ENCODE measurements at places on chromosomes 7 and 10. TPM values are rescaled to one million over a fixed set of nuclear protein-coding genes. Genes with fewer than 3 reads are reported as not detected.

PHYHIPL gene
- 0.67 TPM for polyA plus RNA-seq

ANKRD22 gene
- 0.85 TPM for polyA plus RNA-seq

DNA sequence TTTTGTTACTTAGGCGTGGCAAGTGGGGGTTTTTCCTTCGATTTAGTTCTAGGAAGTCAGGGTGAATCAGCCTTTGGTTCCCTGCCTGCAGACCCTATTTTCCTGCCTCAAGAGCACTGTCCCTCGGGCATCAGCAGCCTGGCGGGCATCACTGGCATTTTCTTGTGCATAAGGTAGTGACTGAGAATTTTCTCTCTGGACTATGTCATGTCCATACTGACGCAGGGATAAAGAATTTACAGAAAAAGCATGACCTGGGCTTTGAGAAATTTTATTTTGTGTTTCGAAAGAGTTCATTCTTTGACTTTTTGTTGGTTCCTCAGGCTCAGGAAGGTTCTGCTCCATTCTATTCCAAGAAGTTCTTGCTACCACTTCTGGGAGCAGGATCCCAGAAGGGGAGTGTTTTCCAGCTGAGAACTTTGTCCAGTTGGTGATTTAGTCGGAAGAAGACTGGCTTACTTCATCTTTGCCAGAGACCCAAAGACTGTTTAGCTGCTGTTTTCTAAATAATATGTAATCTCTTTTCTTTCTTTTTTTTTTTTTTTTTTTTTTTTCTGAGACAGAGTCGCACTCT is 213.9 kb upstream of the SH2B2 start:
- no peak for DNase-seq

GRCh38 chr10:86294346-86295265 is 72.0 kb downstream of the GRID1 start:
- DNase-seq = no peak

DNA sequence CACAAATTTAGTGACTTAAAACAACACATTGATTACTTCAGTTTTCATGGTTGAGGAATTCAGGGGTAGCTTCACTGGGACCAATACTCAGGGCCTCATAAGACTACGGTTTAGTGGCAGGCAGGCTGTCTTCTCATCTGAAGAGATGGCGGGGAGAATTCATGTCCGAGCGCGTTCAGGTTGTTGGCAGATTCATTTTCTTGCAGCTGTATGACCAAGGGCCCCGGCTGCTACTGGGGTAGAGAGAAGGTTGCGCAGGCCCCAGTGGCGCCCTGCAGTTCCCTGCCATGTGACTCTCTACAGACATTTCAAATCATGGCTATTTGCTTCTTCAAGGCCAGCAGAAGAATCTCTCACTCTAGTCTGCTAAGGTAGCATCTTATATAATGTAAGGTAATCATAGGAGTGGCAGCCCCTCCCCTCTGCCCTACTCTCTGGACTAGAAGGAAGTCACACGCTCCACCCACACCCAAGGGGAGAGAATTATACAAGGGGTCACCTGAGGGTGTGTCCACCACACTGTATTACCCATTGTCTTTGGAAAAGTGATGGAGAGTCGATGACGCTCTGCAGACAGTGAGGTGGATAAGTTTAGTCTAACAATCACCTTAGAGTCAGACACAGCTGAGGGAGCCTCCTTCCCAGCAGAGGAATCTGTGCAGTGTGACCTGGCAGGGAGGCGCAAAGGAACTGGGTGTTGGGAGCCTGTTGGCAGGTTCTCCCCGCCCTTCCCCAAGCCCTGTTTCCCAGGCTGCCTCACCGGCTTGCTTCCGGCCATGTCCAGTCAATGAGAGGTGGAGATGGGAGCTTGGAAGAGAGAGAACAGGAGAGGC is 35.7 kb upstream of the PLEKHA1 start:
- DNase-seq = no peak

- no peak for DNase-seq
Measured at GRCh38 chr7:114533131-114533530, 118.5 kb downstream of the FOXP2 start.
